ENCODE measurements at places on chromosomes 11 and 22.

GRCh38 chr11:68997995-68998348 lies 15.1 kb downstream of the MRGPRF start:
- DNase-seq, result no peak

DNA sequence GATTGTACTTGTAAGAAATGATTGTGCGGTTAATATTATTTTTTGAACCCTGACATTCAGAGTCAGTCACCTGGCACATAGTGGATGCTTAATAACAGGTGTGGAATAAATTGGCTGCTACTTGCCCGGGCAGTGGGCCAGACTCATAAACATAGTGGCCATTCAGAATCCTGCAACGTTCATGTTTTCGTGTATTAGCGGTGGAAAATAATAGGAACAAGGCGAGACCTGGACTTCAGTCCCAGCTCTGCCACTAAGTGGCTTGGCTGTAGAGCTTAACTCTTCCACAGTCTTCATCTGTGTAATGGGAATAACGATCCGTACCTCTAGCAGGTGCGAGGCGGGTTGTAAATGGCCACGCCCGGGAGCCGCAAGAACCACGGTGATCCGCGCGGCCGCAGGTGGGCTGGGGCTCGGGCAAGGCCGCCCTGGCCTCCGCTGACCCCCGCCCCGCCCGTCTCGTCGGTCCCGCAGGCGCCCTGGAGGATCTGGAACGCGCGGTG lies 761 bp upstream of the TMEM25 start:
- DNase-seq, result no peak

GRCh38 chr11:31059529-31059928 lies 310.0 kb downstream of the DCDC1 start:
- DNase-seq, result no peak

DNA sequence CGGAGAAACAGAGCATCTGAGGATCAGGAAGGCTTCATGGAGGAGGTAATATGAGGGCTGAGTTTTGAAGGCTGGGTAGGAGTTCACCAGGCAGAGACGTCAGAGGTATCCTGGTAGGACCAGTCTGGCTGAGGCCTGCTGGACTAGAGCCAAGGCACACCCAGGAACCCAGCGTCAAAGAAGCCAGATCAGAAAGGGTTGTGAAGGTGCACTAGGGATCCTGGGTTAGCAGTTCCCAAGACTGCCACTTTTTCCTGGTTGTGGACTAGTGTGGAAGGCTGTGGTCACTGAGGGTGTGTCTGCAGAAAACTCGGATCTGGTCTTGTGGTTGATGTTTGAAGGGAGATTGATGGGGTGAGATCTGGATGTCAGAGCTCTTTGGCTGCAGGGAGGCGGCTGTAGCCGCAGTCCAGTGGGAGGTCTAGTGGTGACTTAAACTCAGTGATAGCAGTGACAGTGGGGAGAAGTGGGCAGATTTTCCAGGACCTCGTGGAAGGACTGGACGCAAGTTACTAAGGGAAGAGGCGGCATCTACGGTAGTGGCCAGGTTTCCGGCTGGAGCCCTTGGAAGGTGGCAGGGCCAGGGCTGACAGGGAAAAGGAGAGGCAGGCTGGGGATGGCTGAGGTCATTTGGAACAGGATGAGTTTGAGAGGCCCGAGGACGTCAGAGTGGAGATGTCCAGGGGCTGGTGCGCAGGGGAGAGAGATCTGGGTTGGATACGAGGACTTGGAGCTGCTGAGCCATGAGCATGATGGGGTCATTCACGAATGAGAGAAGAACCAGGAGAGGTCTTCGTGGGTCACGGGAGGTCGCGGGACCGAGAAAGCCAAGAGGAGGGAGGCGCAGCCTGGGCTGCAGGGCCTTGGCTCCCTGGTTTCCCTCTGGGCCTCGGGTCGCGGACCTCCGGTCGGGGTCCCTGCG lies 10.9 kb downstream of the RELA start:
- DNase-seq, result no peak

- DNase-seq, result no peak
These were observed 822 bp upstream of the COMT start for GRCh38 chr22:19940536-19941364.

DNA sequence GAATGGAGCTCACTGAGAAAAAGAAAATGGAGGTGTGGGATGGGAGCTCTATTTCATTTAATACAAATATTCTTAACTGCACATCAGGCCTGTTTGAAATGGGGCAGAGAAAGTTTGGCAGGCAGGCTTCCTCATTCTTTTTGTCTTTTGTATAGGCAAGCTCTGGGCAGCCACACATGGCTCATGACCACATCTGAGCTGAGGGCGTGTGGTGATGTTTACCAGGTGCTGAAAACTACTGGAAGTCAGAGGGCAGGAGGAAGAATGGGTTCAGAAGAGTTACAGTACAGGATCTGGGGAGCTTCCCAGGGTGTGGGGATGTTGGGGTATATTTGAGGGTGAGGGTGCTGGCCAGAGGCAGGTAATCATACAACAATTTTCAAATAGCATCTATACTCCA lies 66.3 kb upstream of the NAV2 start:
- DNase-seq, result no peak

DNA sequence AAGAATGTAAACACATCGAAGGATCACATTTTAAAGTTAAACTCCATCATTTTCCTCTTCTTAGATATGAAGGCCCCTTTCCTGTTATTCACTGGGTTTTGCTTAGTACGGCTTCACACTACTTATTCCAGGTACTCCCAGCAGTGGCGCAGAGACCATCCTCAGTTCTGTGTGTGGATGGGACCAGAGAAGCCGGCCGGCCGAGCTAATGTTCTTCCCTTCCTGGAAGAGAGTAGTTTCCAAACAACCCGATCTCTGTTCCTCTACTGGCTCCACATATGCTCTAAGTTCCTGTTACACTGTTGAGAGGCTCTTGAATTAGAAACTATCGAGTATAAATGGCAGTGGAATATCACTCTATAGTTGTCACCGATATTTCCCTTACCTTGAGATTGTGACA lies 684 bp upstream of the NFRKB start:
- no peak for DNase-seq

GRCh38 chr22:50656122-50657070 lies 16.2 kb upstream of the SHANK3 start:
- no peak for DNase-seq

DNA sequence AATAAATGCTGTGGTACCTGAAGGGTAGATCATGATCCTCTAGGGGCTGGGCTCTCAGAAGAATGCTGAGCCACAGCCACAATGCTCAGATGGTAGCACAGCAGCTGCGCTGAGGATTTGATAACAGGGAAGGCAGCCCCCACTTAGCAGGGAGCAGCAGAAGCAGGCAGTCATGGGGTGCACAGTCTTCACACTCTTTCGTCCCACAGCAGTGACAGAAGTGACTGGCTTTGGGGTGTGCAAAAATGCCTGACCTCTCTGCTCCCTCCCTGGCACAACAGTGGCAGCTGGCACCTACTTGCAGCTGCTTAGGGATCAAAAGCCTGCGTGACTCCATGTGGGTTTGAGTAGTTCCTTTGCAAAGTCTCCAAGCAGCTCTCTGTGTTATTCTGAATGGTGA lies 1349.8 kb upstream of the RAG2 start:
- DNase-seq, result no peak

GRCh38 chr11:111963931-111964340 lies 26.8 kb downstream of the DIXDC1 start:
- DNase-seq, result no peak

DNA sequence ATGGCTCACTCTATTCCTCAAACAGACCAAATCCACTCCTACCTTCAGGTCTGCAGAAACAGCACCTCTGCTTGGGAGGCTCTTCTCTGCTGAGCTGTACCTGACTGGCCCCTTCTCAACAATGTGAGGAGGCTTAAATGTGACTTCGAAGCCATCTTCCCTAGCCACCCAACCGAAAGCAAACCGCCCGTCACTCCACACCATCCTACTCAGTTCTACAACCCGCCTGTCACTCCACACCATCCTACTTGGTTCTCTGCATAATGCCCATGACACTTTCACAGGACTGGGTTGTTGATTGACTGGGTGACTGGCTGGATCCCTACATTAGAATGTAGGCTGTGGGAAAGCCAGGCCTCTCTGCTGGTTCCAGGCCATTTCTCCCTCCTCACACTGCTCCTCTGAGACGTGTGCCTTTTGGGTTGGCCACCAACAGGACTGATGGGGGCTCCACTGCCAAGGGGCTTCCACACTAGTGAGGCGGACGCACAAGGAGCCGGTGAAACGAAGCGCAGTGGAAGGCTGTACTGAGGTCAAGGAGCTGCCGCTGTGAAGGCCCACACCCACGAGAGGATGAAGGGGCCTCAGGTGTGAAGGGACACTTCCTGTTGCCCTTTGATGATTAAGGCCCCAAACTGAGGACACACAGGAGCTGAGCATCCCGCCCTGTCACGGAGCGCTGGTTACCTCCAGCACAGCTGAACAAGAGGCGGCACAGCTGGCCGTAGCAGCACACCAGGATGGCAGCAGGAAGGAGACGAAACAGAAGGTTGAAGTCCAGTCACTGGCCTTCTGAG lies 47.5 kb upstream of the SPATA19 start:
- no peak for DNase-seq

GRCh38 chr11:116168459-116168787 lies 604.4 kb downstream of the BUD13 start:
- no peak for DNase-seq

GRCh38 chr22:36334081-36334820 lies 53.5 kb downstream of the MYH9 start:
- no peak for DNase-seq

- DNase-seq, result no peak
These were observed 61.0 kb downstream of the ISX start for GRCh38 chr22:35126993-35127392.

- DNase-seq, result no peak
These were observed 3.0 kb upstream of the MUC2 start for GRCh38 chr11:1071571-1072115.

GRCh38 chr11:64900774-64901173 lies 16.2 kb downstream of the ATG2A start:
- DNase-seq, result no peak

DNA sequence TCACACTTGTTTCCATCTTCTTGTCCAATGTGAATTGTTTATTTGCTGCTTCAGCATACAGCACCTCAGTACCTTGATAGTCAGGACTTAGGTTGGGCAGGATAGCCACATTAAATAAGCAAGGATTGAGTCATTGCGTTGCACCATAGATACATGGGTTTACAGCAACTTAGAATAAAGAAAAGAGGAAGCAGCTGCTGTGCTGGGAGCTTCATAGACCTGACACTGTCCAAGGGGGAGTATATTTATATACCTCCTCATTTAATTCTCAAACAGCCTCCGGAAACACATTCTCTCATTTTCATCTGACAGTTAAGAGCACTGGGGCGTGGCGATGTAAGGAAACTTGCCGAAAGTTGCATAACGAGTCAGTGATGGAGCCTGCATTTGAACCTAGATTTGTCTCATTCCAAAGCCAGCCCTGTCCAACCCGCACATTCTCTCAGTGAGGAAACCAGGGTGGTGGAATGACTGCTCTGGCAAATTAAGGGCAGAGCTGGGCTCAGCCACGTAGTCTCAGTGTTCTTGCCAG lies 42.2 kb downstream of the UBASH3B start:
- no peak for DNase-seq

Measured in effector memory CD8-positive, alpha-beta T cell (primary cell).